ENCODE measurements at places on chromosomes 4 and X. TPM values are rescaled to one million over a fixed set of nuclear protein-coding genes. Genes with fewer than 3 reads are reported as not detected.
A peak's percentile ranks its signal among the peaks of the same experiment; 100 is the strongest.

- H3K27ac ChIP-seq = no peak overlapping the region
- H3K27me3 ChIP-seq = no peaks in the 10 kb centered on the region
- H3K4me3 ChIP-seq = no peak overlapping the region
- DNase-seq = no peak
- no peaks in the 10 kb centered on the region for H3K4me1 ChIP-seq
Observed at GRCh38 chrX:35787867-35788266, 10.3 kb upstream of the MAGEB16 start.

GRCh38 chr4:61336916-61337315, 136.8 kb downstream of the ADGRL3 start:
- H3K27me3 ChIP-seq = no peaks in the 10 kb centered on the region
- H3K27ac ChIP-seq = no peak overlapping the region
- H3K4me1 ChIP-seq = no peaks in the 10 kb centered on the region
- DNase-seq = no peak

DNA sequence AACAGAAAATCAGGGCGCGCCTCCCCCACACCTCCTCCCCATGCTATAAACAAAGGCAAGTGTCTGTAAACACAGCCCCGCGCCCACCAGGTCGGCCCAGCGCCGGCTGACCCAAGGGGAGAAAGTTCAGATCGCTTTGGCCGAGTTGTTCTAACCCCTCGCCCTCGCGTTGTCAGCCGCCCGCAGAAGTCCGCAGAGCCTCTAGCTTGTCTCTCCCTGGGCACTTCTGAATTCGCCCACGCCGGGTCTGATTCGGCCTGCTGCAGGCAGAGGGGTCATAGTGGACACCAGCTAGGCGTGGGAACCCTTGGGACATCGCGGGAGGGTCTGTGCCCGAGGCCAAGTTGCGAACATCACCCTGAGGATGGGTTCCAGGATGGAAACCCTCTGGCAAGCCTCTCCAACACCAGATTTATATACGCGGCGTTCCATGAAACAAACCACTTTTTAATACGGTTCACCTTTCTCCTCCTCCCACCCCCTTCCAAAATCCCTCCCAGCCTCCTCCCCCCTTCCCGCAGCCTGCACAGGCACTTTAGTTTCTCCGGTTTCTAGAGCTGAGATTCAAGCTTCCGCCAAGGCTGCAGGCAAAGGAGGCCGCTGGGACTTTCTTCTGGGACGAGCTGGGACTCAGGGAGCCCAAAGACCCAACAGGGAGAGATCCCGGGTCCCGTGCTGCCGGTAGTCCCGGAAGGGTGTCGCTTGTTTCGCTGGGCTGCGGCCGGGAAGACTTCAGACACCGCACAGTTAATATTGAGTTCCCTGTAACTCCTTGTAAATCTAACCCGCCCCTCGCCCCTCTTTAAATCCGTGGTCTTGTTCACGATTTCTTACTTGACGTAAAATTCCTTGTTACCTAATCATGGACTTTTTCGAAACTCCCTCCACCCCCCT, 4.7 kb downstream of the HAND2 start:
- no peak for DNase-seq
- no peak overlapping the region for H3K4me3 ChIP-seq
- H3K27ac ChIP-seq = peak overlapping the region; percentile 91
- H3K27me3 ChIP-seq = peaks cover 94% of the 10 kb centered on the region
- peaks cover 41% of the 10 kb centered on the region for H3K4me1 ChIP-seq

GRCh38 chr4:100913685-100914084, 395.9 kb upstream of the EMCN start:
- no peak overlapping the region for H3K4me3 ChIP-seq
- H3K36me3 ChIP-seq = no peaks in the 10 kb centered on the region
- no peak for DNase-seq
- no peaks in the 10 kb centered on the region for H3K4me1 ChIP-seq
- H3K27ac ChIP-seq = no peak overlapping the region
- peaks cover 12% of the 10 kb centered on the region for H3K27me3 ChIP-seq

DNA sequence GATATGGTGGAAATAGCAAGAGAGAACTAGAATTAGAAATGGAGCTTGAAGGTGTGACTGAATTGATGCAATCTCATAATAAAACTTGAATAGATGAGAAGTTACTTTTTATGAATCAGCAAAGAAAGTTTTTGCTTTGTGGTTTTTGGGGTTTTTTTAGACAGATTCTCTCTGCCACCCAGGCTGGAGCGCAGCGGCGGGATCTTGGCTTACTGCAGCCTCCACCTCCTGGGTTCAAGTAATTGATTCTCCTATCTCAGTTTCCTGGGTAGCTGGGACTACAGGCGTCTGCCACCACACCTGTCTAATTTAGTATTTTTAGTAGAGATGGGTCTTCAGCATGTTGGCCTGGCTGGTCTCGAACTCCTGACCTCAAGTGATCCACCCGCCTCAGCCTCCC, 23.7 kb upstream of the NEIL3 start:
- H3K27ac ChIP-seq = no peak overlapping the region
- H3K4me1 ChIP-seq = peaks cover 8% of the 10 kb centered on the region
- no peak overlapping the region for H3K4me3 ChIP-seq
- no peaks in the 10 kb centered on the region for H3K27me3 ChIP-seq
- H3K36me3 ChIP-seq = no peaks in the 10 kb centered on the region

GRCh38 chrX:49183701-49184281, 2.4 kb downstream of the PRICKLE3 start:
- peaks cover 5% of the 10 kb centered on the region for H3K4me1 ChIP-seq
- peaks cover 10% of the 10 kb centered on the region for H3K36me3 ChIP-seq

GRCh38 chr4:73311428-73311827, 52.8 kb upstream of the ANKRD17 start:
- H3K36me3 ChIP-seq = no peaks in the 10 kb centered on the region
- H3K4me3 ChIP-seq = no peak overlapping the region
- no peaks in the 10 kb centered on the region for H3K4me1 ChIP-seq
- DNase-seq = no peak
- H3K27ac ChIP-seq = no peak overlapping the region

DNA sequence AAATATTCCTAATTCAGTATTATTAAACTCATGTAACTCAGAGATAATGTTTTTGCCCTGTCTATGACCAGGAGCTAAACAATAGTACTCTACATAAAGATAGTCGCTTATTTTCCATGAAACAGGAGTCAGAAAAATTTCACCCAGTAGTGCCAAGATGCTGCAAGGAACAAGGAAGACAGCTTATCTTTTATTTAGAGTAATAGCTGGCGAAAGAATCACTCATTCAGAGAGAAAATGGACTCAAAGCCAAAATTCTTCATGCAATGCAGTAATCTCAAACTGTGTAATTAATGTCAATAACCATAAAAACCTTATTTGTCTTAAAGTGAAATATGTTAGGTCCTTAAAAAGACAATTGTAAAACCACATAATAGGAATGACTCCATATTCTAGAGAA, 477.8 kb downstream of the ANKRD50 start:
- no peaks in the 10 kb centered on the region for H3K4me1 ChIP-seq
- DNase-seq = no peak
- H3K27ac ChIP-seq = no peak overlapping the region
- no peak overlapping the region for H3K4me3 ChIP-seq

GRCh38 chr4:126756050-126756829, 876.5 kb upstream of the INTU start:
- H3K27me3 ChIP-seq = no peaks in the 10 kb centered on the region
- H3K4me3 ChIP-seq = no peak overlapping the region
- no peak overlapping the region for H3K27ac ChIP-seq
- no peaks in the 10 kb centered on the region for H3K4me1 ChIP-seq
- no peaks in the 10 kb centered on the region for H3K36me3 ChIP-seq

- DNase-seq = no peak
- H3K4me1 ChIP-seq = no peaks in the 10 kb centered on the region
- no peak overlapping the region for H3K27ac ChIP-seq
- no peak overlapping the region for H3K4me3 ChIP-seq
- H3K36me3 ChIP-seq = no peaks in the 10 kb centered on the region
- H3K27me3 ChIP-seq = no peaks in the 10 kb centered on the region
Observed at GRCh38 chr4:27861802-27862201, 1001.2 kb downstream of the STIM2 start.

DNA sequence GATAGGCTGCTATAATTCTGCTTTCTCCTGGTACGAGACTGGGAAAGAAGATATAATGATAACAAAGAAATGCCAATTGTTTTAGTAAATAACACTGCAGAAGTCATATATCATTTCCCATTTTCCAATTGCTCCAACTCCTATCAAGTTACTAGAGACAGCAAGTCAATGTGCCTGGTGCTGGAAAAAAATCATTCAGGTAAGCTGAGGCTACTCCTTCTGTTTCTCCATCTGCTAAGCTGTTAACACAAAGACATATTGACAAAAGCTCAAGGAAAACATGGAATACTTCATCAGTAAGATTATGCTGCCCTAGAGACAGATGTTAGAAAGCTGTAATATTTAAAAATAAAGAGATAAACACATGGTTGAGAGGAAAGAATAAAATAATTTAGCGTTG, 10.0 kb downstream of the NAA11 start:
- no peaks in the 10 kb centered on the region for H3K4me1 ChIP-seq
- no peak overlapping the region for H3K27ac ChIP-seq
- no peak overlapping the region for H3K4me3 ChIP-seq
- no peaks in the 10 kb centered on the region for H3K27me3 ChIP-seq
- no peak for DNase-seq
- no peaks in the 10 kb centered on the region for H3K36me3 ChIP-seq

GRCh38 chr4:52956691-52957090, 94.6 kb downstream of the RASL11B start:
- no peak overlapping the region for H3K27ac ChIP-seq
- no peaks in the 10 kb centered on the region for H3K4me1 ChIP-seq

DNA sequence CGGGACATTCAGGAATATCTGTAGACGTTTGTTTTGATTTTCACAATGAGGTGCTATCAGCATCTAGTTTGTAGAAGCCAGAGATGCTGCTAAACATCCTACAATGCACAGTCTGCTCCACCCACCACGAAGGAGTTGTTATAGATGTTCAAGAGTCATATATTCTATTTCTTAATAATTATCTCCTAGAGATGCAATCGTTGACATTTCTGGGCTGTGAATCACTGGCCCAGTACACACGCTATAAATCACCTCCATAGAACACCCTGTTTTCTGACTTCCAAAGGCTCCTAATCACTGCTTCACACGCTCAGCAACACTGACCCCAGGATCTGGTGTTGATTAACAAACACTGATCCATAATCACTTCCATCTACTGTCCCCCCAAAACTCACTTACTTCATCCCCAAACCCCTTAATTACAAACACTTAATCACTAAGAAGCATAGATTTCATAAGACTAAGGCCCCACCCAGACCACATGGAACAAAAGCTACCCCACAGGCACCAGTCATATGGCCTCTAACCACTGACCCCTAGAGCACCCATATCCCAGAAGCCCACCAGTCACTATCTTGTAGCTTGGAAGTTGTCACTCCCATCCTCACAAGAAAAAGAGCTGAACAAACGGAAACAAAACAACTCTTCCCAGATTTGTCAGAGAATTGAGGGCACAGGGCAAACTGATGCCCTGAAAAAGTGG, 31.7 kb upstream of the ZNF41 start:
- H3K4me1 ChIP-seq = peaks cover 10% of the 10 kb centered on the region
- H3K36me3 ChIP-seq = peaks cover 2% of the 10 kb centered on the region
- DNase-seq = no peak
- H3K4me3 ChIP-seq = no peak overlapping the region
- peaks cover 22% of the 10 kb centered on the region for H3K27me3 ChIP-seq

DNA sequence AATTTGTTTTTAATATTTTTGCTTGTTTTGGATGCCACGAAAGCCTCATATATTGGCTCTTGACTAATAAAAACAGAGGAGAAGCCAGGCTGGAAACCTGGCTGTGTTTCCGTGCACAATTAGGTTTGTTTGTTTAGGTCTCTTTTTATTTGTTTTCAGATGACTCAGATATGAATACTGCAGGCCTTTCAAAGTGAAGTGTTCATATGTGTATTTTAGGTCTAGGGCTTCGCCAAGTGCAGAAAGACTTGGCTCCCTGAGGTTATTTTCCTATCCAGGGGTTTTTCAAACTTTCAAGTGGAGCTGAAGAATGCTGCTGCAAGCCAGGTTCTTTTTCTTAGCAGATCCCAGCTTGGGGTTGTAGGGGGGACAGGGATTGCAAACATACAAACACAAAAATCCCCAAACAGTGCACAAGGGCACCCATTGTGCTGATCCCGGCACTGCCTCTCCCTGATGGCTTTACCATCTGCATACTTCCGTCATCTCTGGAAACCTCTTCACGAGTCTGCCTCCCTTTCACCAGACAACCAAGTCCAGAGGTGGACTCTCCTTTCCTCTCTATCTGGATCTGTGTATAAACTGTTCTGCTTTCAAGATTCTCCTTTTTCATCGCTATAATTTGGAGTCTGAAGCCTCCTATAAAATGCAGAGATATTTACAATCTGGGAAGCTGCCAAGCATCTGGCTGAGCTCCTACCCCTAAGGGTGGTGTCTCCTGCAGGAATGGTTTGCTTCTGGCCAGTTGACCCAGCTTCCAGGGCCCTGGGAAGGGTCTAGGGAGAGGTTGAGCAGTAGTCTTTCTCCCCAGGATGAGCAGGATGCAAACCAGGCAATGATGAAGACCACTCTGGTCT, 108.6 kb downstream of the SMIM20 start:
- H3K4me3 ChIP-seq = no peak overlapping the region
- no peak overlapping the region for H3K27ac ChIP-seq
- H3K27me3 ChIP-seq = peaks cover 50% of the 10 kb centered on the region
- DNase-seq = no peak
- H3K36me3 ChIP-seq = no peaks in the 10 kb centered on the region

- DNase-seq = no peak
- H3K27ac ChIP-seq = no peak overlapping the region
- H3K4me1 ChIP-seq = peaks cover under 1% of the 10 kb centered on the region
- no peaks in the 10 kb centered on the region for H3K36me3 ChIP-seq
- H3K27me3 ChIP-seq = peaks cover 34% of the 10 kb centered on the region
Observed at GRCh38 chr4:185576962-185577950, 41.9 kb upstream of the PDLIM3 start.

GRCh38 chr4:6469898-6470501, 2.4 kb downstream of the PPP2R2C start:
- no peak for DNase-seq
- H3K27ac ChIP-seq = no peak overlapping the region
- H3K4me3 ChIP-seq = peak overlapping the region; percentile 52
- no peaks in the 10 kb centered on the region for H3K4me1 ChIP-seq

- peak overlapping the region; percentile 70 for H3K4me3 ChIP-seq
- H3K36me3 ChIP-seq = no peaks in the 10 kb centered on the region
- H3K4me1 ChIP-seq = peaks cover 75% of the 10 kb centered on the region
Observed at GRCh38 chr4:159175989-159176375, 73.1 kb downstream of the RAPGEF2 start.

DNA sequence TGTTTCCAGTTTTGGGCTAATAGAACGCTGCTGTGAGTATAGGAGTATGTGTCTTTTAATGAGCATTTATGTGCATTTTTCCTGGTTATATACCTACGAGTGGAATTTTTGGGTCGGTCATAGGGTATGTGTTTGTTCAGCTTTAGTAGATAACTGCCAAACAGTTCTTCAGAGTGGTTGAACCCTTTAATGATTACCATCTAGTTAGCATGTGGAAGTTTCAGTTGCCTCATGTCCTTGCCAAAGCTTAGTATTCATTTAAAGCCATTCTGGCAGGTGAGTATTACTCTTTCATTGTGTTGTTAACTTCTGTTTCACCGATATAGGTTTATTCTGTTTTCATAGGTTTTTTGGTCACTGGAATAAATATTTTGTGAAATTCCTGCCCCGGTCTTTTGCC, 229.1 kb downstream of the ARHGAP10 start:
- H3K4me1 ChIP-seq = no peaks in the 10 kb centered on the region
- no peaks in the 10 kb centered on the region for H3K36me3 ChIP-seq
- H3K27me3 ChIP-seq = no peaks in the 10 kb centered on the region
- DNase-seq = no peak
- no peak overlapping the region for H3K27ac ChIP-seq
- no peak overlapping the region for H3K4me3 ChIP-seq

The CCNB3 gene
- total RNA-seq = 0.50 TPM

The PHF8 gene
- 53.6 TPM for total RNA-seq

The LUZP4 gene
- not detected for total RNA-seq

The ARHGAP6 gene
- not detected for total RNA-seq
